ENCODE measurements at places on chromosomes 7 and 10. TPM values are rescaled to one million over a fixed set of nuclear protein-coding genes. Genes with fewer than 3 reads are reported as not detected.

Gene THSD7A
- 24.7 TPM for total RNA-seq

Gene SPDYE8
- not detected for total RNA-seq

Gene SPAM1
- total RNA-seq = not detected

Gene HOXA9
- total RNA-seq = 27.9 TPM

Gene IKZF1
- not detected for total RNA-seq
